RKO (cell line): ENCODE measurements at places on chromosomes 2 and 18.

DNA sequence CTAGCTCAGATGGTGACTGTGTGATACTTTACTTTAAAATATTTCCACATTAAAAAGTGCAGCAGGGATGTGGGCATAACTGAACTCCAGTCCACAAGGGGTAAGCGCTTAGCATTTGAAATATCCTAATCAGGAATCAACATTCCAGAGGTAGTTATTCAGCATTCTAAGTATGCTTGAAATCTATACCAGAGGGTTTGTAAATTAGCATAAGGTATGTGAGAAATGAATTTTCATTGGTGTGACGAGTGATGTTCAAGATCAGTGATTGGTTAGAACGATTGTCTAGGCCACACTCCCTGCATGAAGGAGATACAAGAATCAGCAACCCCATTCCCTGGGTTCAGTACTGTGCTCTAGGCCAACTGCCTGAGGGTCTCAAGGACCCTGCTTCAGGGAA is 42.6 kb downstream of the MAPK4 start:
- no peak for DNase-seq

GRCh38 chr2:138559641-138560040 is 58.1 kb downstream of the SPOPL start:
- DNase-seq: no peak

DNA sequence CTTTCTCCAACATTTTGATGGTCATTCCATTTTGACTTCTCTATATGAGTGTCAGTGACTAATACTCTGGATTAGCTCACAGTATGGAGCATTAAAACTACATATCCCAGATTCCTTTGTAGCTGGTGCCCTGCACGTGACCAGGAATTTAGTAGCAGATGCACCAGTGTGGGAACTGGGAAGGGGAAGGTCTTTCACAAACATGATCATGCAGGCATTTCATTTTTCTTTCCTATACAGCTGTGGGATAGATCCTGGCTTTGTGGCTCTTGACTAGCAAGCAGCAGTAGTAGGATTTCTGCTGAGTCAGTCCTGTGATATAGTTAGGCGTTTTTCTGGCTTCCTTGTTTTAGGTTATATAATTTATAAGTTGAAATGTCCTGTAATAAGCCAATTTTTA is 971.0 kb upstream of the CDH2 start:
- DNase-seq: peak; percentile 77

DNA sequence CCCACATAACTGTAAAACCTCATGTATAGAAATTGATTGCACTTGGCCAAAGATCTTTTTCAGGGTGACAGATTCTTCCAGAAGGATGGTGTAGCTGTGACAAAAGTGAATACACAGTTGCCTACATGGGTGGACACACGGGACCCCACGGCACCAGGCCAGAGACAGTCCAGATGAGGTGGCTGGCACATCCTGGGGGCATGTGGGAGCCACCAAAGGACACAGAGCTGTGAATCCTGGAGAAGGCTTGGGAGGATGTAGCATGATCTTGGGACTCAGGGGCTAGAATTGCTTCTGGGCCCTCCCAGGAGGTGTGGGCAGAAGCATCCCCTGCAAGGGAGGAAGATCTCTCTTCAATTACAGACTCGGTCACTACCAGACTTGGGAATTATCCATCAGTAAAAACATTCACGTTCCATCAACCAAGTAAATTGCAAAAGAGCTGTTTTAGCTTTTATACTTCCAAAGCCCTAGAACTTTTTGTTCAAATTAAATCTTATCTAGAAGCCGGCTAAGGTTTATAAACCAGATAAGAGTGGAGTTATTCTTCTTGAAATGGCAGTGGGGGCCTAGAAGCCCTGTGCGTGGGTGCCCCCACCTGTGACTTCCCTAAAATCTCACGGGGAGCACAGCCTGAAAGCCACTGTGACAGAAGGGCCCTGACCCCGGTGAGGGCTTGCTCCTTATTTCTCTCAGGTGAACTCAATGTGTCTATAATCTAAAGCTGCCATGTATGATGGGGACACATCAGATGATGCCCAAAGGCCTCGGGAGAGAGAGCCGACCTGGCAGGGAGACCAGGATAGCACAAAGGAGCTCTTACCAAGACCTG is 81.7 kb downstream of the SEPTIN10 start:
- no peak for DNase-seq

DNA sequence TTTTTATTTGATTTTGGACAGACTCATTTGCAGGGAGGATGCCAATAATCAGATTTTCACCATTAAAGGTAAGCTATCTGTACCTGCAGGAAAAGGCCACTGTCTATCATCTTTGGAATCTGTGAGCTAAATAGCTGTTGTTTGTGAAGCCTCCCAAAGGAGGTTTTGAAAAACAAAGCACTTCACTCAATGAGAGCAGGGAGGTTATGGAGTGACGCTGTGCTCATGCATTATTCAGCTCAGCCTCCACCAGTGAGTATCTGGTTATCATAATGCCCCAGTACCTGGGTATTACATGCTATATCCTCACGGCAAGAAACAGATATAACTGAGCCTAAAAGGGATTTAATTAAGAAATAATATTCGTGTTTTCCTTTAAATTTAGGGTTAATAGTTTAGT is 189.6 kb upstream of the PIK3C3 start:
- DNase-seq: no peak

DNA sequence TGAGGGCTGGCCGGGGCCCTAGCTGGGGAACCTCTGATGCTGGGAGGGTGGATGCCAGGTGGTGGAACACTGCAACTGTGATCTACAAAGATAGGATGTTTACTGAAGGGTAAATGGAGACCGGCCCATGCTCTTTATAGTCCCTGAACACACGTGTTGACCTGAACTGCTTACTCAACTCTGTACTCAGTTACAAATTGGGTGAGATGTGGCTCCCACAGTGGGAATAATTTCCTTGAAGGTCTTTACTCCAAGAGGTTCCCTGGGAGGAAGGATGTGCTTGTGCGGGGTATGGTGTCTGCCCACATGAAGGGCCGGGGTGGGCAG is 254.1 kb downstream of the PRKCE start:
- no peak for DNase-seq

DNA sequence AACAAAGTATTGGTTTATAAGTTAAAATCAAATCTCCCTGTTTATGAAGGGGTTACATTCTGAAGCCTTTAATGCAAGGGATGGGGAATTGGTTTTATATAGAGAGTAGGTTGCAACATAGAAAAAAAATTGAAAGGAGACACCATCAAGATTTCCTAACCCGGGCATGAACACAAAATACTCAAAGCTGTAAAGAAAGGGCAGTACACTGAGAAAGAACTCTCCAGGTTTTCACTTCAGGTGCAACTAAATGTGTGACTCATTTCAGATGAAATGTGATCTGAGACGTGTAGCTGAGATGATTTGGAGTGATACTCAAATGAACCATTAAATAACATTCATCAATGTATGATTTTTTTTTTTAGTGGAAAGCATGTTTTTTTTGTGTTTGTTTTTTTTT is 43.6 kb downstream of the SANBR start:
- DNase-seq: no peak

DNA sequence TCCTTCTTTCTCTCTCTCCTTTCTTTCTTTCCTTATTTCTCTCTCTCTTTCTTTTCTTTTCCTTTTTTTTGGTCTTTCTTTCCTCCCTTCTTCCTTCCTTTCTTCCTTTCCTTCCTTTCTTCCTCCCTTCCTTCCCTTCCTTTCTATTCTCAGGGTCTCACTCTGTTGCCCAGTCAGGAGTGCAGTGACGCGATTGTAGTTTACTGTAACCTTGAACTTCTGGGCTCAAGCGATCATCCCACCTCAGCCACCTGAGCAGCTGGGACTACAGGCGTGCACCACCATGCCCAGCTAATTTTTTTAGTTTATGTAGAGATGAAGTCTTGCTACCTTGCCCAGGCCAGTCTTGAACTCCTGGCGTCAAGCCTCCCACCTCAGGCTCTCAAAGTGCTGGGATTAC is 83.8 kb upstream of the PPM1B start:
- no peak for DNase-seq

DNA sequence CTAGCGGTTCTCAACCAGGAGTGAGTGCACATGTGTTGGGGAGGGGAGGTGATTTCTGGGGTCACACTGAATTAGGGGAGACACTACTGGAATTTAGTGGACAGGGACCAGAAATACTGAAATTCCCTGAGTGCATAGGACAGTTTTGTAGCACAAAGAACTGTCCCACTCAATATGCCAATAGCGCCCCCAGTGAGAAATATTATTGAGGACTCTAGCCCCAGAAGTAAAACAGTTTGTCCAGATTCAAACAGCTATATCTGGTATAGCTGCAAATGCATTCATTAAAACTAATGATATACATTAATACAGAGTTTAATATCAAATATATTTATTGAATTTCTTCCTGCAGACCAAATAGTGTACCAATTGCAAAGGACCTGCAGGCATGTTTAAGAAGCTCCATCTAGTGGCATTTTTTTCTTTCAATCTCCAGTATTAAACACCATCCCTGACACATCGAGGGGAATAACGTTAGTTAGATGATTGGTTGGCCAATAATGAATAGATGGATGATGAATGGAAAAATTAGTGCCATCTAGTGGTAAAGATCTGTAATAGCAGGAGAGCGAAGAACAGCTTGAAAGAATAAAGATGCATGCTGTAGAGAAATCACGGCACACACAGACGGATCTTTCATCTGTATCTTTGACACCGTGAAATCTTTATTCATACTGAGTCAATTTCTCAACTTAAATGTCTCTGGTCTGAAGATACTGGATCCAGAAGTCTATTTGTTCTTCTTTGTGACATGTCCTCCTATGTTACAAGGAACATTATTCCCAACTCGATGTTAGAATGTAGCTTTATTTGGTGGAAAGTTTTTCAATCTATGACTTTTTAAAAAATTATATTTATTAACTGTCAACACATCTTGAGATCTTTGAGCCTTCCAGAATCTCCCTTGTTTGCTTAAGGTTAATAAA is 62.5 kb downstream of the DHRS9 start:
- DNase-seq: peak; percentile 70

- DNase-seq: no peak
Measured at GRCh38 chr2:144514616-144515091, 5.3 kb downstream of the ZEB2 start.

DNA sequence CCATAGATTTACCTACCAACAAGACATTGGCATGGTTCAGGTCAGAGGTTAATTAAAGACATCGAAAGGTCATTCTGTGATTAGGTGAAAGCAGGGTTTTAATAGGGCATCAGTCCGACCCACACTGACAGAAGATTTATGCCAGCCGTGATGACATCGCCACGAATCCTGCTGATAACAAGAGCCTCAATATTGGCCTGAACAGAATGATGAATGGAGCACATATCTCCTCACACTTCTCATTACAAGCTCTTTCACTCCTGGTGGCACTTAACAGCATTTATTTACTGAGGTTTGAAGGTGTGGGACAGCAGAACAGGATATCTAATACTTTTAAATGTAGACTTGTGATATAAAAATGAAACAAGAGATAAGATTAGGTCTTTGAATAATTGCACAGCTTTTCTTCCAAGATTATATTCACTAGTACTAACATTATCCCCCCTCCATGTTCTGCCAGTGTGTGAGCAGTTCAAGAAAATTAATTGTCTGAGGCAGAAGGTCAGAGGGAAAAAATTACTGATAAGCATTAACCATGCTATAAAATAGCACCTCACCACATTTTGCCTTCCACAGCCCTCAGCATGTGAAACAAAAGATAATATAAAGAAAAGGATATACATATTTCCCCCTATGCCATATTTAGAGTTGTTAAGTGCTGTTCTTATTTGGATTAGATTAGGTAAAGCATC is 23.1 kb upstream of the INSIG2 start:
- no peak for DNase-seq

- DNase-seq: peak; percentile 59
Measured at GRCh38 chr2:45649858-45650811, 1.3 kb upstream of the PRKCE start.
